ENCODE measurements at places on chromosomes 7 and 10. TPM values are rescaled to one million over a fixed set of nuclear protein-coding genes. Genes with fewer than 3 reads are reported as not detected.

- H3K4me1 ChIP-seq: peaks cover 7% of the 10 kb centered on the region
- H3K27ac ChIP-seq: no peak overlapping the region
- no peak for DNase-seq
- H3K36me3 ChIP-seq: no peaks in the 10 kb centered on the region
- H3K4me3 ChIP-seq: no peak overlapping the region
These were observed 174.5 kb upstream of the PPP2R2D start for GRCh38 chr10:131726076-131726880.

- no peaks in the 10 kb centered on the region for H3K27me3 ChIP-seq
- no peaks in the 10 kb centered on the region for H3K36me3 ChIP-seq
- no peaks in the 10 kb centered on the region for H3K4me1 ChIP-seq
These were observed 78.4 kb downstream of the CARD11 start for GRCh38 chr7:2965301-2965700.

DNA sequence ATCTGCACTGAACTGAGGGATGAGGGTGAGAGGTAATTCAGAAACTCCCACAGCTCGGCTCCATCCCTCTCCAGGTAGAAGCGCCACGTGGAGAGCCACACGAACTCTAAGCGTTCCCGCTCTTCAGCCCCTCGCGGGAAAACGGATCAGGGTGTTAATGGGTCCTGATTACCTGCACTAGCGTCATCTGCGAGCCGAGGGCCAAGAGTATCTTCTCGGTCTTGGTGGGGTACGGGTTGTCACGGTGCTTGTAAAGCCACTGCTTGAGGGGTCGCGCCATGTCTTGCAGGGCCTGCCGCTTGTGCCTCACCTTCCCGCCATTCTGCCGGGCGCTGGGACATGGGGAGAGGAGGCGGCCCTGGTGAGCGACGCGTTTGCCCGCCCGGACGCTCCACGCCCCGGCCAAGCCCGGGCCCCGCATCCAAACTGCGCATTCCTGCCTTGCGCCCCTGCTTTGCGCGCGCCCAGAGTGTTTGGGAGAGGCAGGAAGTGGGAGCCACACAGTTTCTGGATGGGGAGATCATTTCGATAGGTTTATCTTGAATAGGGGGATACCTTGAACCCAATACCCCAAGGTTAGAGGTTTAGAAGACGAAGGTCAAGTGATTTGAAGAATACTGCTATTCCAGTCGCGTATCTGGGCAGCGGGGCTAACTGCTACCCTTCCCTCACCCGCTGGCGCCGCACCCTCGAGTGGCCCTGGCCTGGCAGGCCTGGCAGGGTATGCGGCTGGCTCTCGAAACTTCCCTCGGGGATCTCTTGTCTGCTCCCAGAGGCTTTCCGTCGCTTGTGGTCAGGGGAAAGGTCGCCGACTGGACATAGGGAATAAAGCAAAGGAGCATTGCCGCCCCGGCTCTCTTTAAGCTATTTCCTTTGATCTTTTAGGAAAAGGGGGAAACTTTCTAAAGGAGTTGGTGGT, 4.2 kb downstream of the MKX start:
- H3K27ac ChIP-seq: no peak overlapping the region
- DNase-seq: no peak
- H3K4me1 ChIP-seq: peaks cover 14% of the 10 kb centered on the region
- H3K27me3 ChIP-seq: peaks cover 62% of the 10 kb centered on the region

GRCh38 chr7:3234851-3235250, 66.2 kb upstream of the SDK1 start:
- H3K27me3 ChIP-seq: no peaks in the 10 kb centered on the region
- H3K27ac ChIP-seq: no peak overlapping the region
- DNase-seq: no peak
- no peak overlapping the region for H3K4me3 ChIP-seq
- no peaks in the 10 kb centered on the region for H3K36me3 ChIP-seq

CHRM2 gene
- total RNA-seq: 0.17 TPM

MINDY4 gene
- total RNA-seq: 3.6 TPM

PNLIPRP2 gene
- not detected for total RNA-seq

RARRES2 gene
- 254 TPM for total RNA-seq
